ENCODE measurements at places on chromosomes 2 and 18.

DNA sequence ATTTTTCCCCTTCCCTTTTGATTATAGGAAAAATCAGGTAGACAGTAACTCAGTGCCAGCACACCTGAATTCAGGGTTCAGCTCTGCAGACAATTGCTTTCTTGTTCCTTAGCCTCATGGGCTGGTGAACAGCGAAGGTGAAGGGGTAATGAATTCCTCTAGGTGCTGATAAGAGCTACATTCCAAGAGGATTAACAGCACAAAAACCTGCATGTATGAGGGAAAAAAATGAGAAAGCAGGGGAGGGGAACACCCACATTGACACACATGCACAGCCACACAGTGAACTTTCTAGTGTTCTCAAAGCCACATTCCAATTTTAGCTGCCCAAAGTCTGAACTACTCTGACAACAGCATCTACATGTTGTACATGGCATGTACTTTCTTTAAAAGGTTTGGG, 46.1 kb downstream of the SPATS2L start:
- no peak for DNase-seq

DNA sequence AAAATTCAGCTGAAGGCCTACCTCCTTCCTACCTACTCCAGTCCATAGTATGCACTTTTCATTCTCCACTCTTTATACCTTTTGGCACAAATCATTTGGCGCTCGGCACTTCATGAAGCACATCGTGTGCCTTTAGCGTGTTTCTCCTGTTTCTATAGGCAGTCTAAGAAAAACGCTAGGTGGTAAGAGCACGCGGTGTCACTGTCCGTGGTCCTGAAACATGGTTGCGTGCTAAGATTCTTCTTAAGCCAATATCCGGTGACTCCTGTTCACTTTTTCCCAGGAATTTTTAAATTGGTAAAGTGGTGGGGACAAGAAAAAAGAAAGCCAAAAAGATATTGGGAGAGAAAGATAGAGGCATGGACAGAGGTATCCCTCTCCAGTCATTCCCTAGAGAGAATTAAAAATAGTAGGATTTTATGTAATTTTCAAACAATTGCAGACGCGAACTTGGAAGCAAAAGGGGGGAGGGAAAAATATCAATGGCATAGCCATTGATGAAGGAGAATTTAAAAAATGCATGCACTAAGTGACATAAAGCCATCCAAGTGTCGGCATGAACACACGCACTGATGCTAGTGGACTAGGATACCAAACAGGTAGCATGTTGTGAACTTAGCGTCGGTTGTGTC, 1.4 kb upstream of the CTNNA2 start:
- DNase-seq, result no peak

DNA sequence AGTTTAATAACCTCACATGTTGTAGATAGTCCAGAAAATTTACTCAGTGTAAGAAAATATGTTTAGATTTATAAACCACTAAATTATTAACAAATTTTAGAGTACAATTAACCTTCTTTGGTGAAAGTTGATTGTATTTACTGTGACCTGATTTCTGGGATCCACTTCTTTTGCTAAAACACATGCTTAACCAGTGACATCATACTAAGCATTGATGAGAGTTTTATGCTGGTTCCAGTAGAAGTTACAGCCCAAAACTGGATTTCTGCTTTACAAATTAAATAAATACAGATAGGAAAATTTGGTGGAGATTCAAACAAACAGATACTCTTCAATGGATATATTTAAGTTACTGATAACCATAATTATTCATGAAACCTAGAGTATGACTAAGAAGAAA, 40.9 kb downstream of the RBBP8 start:
- DNase-seq, result no peak

- no peak for DNase-seq
Measured at GRCh38 chr18:48098538-48098937, 168.1 kb upstream of the SMAD2 start.

DNA sequence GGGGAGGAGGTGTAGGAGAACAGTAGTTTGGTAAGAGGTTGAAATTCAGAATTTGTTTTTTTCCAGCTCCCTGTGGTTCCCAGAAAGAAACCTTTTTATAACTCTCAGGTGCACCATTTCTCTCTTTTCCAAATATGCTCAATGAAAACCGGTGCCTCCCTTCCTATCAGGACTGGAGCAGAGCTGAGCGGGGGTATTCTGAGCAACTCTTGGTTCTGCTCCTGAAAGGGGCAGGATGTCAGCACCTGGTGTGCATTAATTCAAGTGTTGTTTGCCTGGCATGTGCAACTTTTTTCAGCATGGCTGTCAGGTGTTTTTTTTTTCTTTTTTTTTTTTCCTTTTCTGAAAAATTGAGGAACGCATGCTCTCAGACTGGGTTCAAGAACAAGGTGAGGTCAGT, 74.1 kb downstream of the MAPK4 start:
- no peak for DNase-seq

GRCh38 chr2:190405070-190405469, 3.1 kb upstream of the MFSD6 start:
- DNase-seq, result no peak

GRCh38 chr2:8171608-8172007, 510.2 kb upstream of the ID2 start:
- no peak for DNase-seq

DNA sequence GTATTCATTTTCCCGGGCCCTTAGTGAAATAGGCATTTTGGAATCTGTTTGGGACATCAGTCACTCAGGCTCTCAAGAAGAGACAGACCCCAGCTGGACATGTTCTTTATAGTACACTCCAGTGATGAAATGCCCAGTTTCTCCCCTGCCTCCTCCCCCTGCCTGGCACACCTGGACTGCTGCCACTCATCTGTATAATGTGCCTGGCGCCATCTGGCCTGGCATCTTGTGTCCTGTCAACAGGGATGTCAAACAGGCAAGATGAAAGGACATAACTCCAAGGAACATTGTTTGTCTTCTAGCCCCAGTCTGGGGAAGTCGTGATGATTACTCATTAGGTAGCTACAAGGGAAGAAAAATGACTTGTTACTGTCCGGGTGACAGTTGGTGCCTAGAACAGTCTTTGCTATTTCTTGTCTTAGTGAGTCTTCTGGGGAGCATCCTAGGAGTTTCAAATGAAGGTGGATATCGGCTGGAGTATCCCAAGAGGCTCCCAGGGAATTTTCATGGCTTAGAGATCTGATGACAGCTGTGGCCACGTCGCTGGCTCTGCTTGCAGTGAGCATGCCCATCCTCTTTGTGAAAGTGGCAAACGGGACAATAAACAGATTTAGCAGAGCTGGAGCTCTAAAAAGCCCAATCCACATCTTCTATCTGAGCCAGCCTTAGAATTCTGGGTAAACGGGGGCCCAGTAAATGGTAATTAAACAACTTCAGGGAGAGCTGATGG, 153.6 kb downstream of the ALK start:
- no peak for DNase-seq

- DNase-seq, result no peak
Measured at GRCh38 chr18:63180971-63181376, 138.6 kb downstream of the BCL2 start.

GRCh38 chr2:40488101-40488601, 36.3 kb upstream of the SLC8A1 start:
- no peak for DNase-seq
